ENCODE measurements at places on chromosomes 16 and 17. TPM values are rescaled to one million over a fixed set of nuclear protein-coding genes. Genes with fewer than 3 reads are reported as not detected.

GRCh38 chr16:85286066-85286831 lies 174.0 kb upstream of the CIBAR2 start:
- H3K4me3 ChIP-seq, result no peak overlapping the region
- no peaks in the 10 kb centered on the region for H3K27me3 ChIP-seq
- no peak for DNase-seq
- no peak overlapping the region for H3K27ac ChIP-seq
- H3K4me1 ChIP-seq, result peaks cover 48% of the 10 kb centered on the region

GRCh38 chr17:69218986-69219385 lies 9.6 kb downstream of the ABCA10 start:
- no peak overlapping the region for H3K27ac ChIP-seq
- H3K4me3 ChIP-seq, result no peak overlapping the region
- no peaks in the 10 kb centered on the region for H3K36me3 ChIP-seq
- no peak for DNase-seq
- H3K4me1 ChIP-seq, result no peaks in the 10 kb centered on the region

GRCh38 chr17:44780161-44780560 lies 21.4 kb downstream of the ADAM11 start:
- H3K27me3 ChIP-seq, result peaks cover 12% of the 10 kb centered on the region
- no peaks in the 10 kb centered on the region for H3K36me3 ChIP-seq
- H3K27ac ChIP-seq, result no peak overlapping the region

DNA sequence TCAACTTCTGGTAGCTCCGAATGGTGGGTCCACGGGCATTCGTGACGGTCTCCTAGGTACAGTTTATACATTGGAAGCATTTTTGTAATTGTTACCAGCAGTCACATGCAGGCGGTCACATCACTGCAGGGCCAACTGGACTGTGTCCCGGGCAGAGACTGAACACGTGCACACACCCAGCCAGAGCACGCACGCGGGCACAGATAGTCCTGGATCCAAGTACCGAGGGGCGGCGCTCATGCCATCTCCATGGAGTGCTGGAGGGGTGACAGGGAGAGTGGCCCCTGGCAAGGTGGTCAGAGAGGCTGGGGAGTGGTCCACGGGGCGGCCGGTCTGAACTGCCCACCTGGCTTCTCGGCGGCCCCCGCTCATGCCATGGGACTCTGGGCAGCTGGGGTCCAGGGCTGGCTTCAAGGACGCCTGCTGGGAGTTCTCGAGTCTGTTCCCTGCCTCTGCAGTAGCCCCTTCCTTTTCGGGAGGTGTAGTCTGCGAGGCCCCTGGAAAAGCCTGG lies 34.2 kb downstream of the BAIAP2 start:
- H3K4me1 ChIP-seq, result peaks cover 65% of the 10 kb centered on the region
- H3K4me3 ChIP-seq, result no peak overlapping the region
- no peak overlapping the region for H3K27ac ChIP-seq
- H3K27me3 ChIP-seq, result no peaks in the 10 kb centered on the region
- peaks cover 10% of the 10 kb centered on the region for H3K36me3 ChIP-seq

DNA sequence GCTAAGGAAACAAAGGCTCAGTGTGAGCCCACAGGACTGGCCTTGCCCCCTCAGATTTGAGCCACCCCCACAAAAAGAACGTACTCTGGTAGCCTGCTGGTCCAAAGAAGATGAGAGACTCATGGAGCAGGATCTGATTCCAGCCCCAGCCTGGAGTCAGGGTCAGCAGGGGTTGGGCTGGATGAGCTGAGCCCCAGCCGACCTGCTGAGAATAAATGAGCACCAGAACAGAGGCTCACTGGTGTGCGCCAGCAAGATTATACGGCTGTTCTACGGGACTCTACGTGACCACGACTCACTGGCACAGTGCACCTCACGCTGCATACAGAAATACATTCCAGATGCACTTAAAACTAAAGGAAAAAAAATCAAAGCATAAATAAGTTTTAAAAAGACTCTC lies 186.0 kb upstream of the RPL38 start:
- no peak overlapping the region for H3K27ac ChIP-seq
- peaks cover 30% of the 10 kb centered on the region for H3K27me3 ChIP-seq
- H3K4me1 ChIP-seq, result no peaks in the 10 kb centered on the region
- H3K36me3 ChIP-seq, result no peaks in the 10 kb centered on the region
- no peak overlapping the region for H3K4me3 ChIP-seq
- DNase-seq, result no peak

DNA sequence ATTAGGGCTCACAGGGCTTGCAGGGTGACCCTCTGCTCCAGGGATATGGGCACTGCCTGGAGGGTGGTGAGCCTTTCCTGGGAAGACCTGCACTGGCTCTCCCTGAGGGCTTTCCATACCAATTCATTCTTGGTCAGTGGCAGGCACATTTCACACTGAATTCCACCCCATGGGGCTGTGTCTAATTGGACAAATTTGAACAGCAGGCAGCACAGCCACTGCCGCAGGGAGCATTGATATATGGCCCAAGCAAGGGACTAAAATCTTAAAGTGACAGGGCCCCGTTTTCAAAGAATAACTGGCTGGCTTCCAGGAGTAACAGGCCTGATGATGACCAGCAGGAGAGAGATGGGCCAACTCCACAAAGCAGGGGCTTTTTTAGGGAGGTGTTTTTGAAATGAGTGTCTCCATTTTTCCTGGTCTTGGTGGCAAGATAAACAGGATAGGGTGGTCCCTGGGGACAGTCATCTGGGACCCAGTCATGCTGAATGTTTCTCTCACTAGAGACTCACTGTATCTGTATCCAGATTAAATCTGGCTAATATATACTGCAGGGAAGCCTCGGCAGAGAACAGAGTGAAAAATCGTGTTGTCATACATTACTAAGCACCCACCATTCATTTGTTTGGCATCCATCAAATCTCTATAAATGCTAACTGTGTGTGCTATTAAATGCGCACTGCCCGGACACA lies 74.1 kb upstream of the TBX2 start:
- H3K27ac ChIP-seq, result no peak overlapping the region
- H3K4me3 ChIP-seq, result no peak overlapping the region
- no peak for DNase-seq
- no peaks in the 10 kb centered on the region for H3K4me1 ChIP-seq
- peaks cover 22% of the 10 kb centered on the region for H3K27me3 ChIP-seq
- H3K36me3 ChIP-seq, result no peaks in the 10 kb centered on the region

GRCh38 chr16:85266857-85267256 lies 154.6 kb upstream of the CIBAR2 start:
- peaks cover 45% of the 10 kb centered on the region for H3K4me1 ChIP-seq
- H3K4me3 ChIP-seq, result no peak overlapping the region
- DNase-seq, result no peak

GRCh38 chr16:23724785-23725131 lies 11.7 kb upstream of the ERN2 start:
- no peaks in the 10 kb centered on the region for H3K27me3 ChIP-seq
- H3K36me3 ChIP-seq, result no peaks in the 10 kb centered on the region
- no peak overlapping the region for H3K27ac ChIP-seq
- no peak for DNase-seq
- H3K4me3 ChIP-seq, result no peak overlapping the region

DNA sequence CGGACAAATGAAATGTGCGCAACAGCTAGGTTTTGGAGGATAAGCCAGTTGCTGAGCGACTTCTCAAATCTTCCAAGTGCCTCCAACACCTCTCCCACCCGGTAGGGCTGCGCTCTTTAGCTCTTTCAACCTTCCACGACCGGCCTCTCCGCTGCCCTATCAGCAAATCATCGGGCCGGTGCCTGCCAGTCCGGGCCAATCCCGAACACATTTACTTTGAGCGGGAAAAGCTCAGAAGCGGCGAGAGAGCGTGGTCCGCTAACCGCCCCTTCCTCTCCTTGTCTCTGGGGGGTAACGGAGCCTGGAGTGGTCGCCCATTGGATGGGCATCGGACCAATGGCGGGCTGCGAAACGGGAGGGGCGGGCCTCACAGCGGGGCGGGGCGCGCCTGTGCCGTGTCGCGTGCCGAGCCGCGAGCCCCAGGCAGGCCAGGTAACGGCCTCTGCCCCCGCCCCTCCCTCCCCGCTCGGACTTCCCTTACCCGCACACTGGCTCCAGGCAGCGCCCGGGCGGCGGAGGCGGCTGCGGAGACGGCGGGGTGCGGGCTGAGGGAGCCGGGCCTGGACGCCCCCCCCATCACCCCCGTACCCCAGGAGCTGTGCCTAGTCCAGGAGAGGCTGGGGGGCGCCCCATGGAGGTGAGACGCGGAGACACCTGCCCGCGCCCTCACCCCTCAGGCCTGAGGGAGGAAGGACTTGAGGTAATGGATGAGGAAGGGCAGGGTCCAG lies at the start of gene MEIOC:
MEIOC (plus strand) TSS at position 486 of the 728 bp plus-strand sequence; CDS start at position 632, 146 bp downstream.
- no peak for DNase-seq
- no peaks in the 10 kb centered on the region for H3K4me1 ChIP-seq
- no peaks in the 10 kb centered on the region for H3K36me3 ChIP-seq

DNA sequence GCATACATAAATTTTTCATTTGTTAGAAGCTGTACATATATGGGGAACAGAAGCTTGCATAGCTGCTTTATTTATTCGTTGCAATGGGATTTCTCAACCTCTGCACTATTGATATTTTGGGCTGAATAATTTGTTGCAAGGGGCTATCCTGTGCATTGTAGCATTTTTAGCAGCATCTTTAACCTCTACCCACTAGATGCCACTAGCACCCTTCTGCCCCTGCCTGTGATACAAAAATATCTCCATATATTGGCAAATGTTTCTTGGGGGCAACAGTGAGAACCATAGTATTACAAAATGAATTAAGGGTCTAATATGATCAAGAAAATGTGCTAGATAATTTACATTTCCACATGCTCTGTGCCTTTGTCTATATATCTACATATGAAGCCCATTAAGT lies 1401.0 kb downstream of the CDH11 start:
- no peak overlapping the region for H3K4me3 ChIP-seq
- no peaks in the 10 kb centered on the region for H3K4me1 ChIP-seq
- no peak for DNase-seq
- no peak overlapping the region for H3K27ac ChIP-seq

- H3K27ac ChIP-seq, result no peak overlapping the region
- H3K36me3 ChIP-seq, result no peaks in the 10 kb centered on the region
- H3K4me3 ChIP-seq, result no peak overlapping the region
- no peaks in the 10 kb centered on the region for H3K27me3 ChIP-seq
- H3K4me1 ChIP-seq, result no peaks in the 10 kb centered on the region
- DNase-seq, result no peak
Measured at GRCh38 chr17:11807606-11808005, 189.7 kb downstream of the ZNF18 start.

GRCh38 chr17:8143581-8144400 lies 8.4 kb downstream of the PER1 start:
- H3K27me3 ChIP-seq, result no peaks in the 10 kb centered on the region
- no peak overlapping the region for H3K4me3 ChIP-seq
- no peak for DNase-seq
- H3K4me1 ChIP-seq, result peaks cover 20% of the 10 kb centered on the region
- H3K27ac ChIP-seq, result no peak overlapping the region

GRCh38 chr17:77593081-77593480 lies 365.4 kb upstream of the TNRC6C start:
- DNase-seq, result no peak
- H3K36me3 ChIP-seq, result no peaks in the 10 kb centered on the region
- no peaks in the 10 kb centered on the region for H3K4me1 ChIP-seq
- no peak overlapping the region for H3K4me3 ChIP-seq
- H3K27me3 ChIP-seq, result peaks cover 61% of the 10 kb centered on the region

DNA sequence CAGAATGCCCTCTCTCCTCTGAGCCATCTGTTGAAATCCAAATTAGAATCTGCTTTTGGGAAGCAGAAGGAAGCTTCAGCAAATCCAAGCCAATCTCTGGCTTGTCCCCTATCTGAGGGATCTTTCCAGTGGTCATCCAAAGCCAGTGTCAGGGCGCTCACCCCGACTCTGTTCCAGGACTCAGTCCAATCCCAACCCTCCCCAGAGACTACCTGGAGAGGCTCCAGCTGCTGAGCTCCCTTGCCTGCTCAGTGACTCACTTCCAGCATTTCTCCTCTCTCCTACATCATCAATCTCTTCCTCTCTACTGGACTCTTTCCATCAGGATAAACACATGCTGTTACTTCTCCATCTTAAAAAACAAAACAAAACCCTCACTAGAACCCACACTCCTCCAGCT lies 2.4 kb downstream of the MATCAP1 start:
- no peak for DNase-seq
- no peak overlapping the region for H3K4me3 ChIP-seq
- H3K27ac ChIP-seq, result no peak overlapping the region

The PNPO gene
- 39.0 TPM for total RNA-seq

The SLC5A2 gene
- 0.07 TPM for total RNA-seq

The LDHD gene
- total RNA-seq, result 0.83 TPM

The TNFSF13 gene
- total RNA-seq, result 0.51 TPM

The ADGRG3 gene
- total RNA-seq, result 0.09 TPM

The KRTAP4-1 gene
- total RNA-seq, result not detected

The CDH15 gene
- 0.11 TPM for total RNA-seq

The WNT3 gene
- 3.5 TPM for total RNA-seq

The GLIS2 gene
- total RNA-seq, result 9.0 TPM
